Inflammatory macrophage treated with lipopolysaccharide for 1 hour (primary cell): ENCODE measurements at places on chromosomes 7 and 10.

DNA sequence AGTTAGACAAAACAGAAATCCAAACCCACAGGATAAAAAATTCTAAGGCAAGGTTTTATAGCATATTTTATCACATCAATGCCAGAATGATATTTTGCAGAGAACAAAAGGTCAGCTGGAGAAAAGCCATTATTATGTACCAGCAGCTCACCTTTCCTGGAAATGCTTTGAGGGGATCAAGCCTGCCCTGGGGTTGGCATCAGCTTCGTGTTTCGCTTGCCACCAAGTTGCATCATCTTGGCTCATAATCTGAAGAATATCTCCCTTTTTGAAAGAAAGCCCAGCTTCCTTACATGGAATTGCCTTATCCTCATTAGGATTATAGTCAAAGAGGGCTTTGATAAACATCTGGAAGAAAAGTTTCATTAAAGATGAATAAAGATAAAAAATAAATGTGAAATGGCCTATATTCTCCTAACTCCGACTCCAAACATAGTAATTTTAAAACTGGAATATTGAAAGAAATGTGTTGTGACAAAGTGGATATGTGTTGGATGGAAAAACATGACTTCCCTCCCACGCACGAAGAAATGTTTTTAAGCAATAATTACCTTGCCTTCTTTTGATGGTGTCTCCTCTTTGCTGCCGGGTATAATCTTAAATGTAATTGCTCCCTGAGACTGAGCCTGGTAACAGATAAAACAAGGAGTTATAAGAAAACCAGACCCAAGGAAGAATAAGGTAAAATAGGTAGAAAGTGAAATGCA is 121.3 kb upstream of the ODAD2 start:
- no peak for DNase-seq

GRCh38 chr10:10589540-10590303 is 427.9 kb upstream of the CELF2 start:
- DNase-seq, result no peak

DNA sequence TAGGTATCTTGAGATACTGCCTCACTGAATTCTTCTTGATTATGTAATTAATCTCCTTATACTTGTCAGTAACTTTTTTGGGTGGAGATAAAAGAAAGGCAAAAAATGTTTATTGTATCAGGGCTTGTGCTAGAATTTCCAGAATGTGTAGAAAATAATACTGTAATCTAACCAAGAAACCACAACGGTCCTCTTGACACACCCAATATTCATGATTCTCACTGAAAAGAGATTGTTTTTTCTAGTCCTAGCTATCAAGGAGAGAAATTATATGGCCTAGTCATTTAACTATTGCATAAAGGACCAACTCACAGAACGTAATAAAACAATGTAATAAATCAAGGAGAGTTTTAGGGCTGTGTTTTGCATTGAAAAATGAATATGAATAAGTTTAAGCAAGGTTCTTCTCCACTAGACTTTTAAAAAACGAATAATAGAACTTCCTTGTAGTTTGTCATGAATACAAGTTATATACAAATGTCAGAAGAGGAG is 80.0 kb upstream of the STEAP4 start:
- DNase-seq, result no peak

DNA sequence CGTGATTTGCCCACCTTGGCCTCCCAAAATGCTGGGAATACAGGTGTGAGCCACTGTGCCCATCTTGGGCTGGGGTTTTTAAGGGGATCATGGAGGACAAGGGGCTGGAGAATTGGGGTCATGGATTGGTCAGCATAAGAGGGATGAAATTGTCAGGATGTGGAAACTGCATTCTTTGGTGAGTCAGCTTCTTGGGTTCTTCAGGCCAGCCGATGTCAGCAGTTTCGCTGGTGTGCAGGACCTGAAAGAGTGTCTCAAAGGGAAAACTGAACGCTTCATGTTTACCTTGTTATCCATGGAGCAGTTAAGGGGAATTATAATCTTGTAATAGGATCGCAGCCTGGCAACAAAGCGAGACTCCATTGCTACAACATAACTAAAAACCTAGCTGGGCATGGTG is 13.0 kb downstream of the GALNT17 start:
- no peak for DNase-seq

DNA sequence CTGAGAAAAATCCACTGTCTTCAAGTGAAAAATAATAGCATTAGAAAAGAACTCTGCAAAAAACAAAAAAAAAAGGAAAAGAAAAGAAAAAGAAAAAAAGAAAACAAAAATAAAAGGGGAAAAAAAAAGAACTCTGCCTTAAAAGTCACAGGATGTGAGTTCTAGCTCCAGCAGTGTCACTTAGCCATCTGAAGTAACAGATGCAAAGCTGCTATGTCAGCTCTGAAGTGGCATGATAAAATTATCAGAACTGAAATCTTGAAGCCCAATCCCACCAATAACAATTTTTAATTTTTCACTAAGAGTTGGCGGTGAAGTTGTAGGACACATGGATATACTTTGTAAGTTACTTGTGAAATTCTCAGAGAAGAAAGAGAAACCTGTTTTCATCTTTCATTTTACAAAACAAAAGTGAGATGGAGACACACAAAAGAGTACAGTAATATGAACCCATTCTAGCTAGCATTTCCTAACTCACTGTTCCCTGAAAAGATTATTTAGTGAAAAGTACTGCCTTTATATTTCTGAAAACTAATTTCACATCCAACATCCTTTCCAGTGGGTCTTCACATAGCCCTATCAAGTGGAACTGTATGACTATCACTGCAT is 103.5 kb downstream of the ELAPOR2 start:
- DNase-seq, result no peak

DNA sequence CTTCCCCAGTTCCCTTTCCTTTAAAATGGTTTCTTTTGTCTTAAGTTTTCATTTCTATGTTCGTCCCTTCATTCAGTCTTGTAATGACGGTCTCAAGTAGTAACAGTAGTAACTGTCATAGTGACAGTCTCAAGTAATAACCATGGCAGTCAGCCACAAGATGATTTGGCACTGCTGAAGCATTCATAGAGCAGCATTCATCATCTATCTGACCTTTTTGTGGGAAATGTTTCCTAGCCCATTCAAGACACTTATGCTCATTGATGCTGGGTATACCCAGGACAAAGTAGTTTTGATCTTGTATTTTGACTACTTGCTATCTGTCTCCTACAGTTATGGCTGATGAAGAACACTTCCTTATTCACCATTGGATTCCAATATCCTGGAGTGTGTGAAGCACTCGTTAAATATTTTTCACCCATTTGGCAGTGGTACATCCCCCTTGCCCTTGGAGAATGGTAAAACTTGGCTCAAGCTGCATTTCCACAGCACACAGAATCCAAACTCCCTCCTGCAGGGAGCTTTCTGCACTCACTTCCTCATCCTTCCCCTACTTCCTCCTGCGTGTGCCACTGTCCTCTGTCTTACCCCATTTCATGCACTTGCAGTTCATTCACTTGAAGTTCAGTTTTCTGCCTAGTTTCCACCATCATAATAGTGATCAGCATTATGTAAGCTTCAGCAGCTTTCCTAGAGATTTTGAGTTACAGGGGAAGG is 19.0 kb downstream of the GIMAP4 start:
- DNase-seq, result no peak

DNA sequence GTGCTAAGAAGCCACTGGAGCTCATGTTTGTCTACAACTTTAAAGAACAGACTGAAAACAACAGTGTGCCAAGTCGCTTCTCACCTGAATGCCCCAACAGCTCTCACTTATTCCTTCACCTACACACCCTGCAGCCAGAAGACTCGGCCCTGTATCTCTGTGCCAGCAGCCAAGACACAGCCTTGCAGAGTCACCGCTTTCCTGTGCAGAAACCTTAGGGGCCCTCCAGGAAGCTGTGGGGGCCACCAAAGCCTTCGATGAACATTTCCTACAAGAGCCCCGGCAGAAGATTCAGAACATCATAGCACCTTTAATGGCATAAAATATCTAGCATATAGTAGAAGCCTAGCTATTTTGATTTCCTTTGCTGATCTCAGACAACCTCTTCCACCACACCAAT is 88.0 kb upstream of the PRSS58 start:
- DNase-seq, result no peak

DNA sequence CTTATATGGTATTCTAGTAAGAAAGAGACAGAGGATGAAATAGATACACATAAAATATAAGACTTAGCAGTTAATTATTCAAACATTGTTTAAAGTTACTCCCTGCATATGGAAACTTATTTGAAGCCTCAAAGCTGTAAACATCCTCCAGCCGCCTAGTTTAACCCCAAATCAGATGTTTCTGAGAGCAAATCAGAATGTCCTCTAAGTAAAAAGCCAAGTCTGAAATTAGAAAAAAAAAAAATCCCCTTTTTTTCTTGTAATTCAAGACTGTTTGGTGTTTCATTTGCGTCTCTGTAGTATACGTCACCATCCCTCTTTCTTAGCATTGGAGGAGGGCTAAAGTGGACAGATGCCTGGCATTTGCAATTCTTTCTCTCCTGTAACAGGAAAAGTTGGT is 46.4 kb downstream of the TMEM26 start:
- DNase-seq, result no peak

DNA sequence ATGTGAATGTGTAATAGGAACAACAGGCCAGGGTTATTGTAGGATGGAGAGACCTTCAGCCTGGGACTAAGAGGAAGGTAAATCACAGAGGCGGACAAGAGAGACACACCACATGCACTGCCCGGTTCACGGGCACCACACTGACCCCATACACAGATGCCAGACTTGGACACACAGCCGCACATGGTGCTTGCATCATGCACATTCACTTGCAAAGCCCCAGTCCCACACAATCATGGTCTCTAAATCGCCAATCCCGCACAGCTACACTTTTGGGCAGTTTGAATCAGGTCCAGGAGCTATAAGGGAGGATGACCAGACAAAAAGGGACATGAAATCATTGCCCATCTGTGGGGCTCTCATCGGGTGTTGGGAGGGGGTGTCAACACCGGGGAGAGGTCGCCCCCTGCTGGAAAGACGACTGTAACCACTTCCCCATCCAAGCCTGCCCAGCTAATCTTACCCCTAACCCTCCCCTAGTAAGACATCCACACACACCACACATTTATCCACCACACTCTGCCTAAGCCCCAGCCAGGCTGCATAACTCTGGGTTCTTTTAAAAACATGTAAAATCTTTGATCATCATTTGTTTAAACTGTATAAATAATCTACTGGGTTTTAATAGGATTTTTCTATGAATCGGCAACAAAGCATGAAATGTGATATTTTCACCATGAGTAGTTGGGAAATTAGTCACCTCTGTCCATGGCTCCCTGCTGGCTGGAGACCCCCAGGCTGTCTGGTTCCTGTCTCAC is 40.5 kb upstream of the SLF2 start:
- DNase-seq, result peak; percentile 36

GRCh38 chr7:98284335-98285036 is 3.0 kb downstream of the BRI3 start:
- peak; percentile 66 for DNase-seq

DNA sequence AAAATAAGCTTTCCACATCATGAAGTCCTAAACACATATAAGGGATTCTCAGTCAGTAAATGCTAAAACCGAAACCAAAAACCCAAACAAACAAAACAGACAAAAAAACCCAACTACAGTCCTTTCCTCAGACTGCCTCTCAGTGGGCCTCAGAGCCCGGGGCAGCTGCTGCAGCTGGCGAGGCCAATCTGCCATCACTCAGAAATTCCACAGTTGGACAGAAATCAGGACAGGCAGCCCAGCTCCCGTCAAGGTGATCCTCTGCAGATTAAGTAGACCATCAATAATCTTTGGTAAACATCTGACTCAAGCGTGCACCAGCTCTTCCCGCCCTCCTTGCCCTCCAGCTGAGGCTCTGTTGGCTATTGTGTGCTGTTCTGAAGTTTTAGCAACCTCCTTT is 142.2 kb downstream of the ATXN7L1 start:
- no peak for DNase-seq

GRCh38 chr7:27723085-27723484 is 16.9 kb upstream of the TAX1BP1 start:
- no peak for DNase-seq

- DNase-seq, result no peak
Observed at GRCh38 chr7:136940917-136941316, 72.5 kb downstream of the CHRM2 start.

DNA sequence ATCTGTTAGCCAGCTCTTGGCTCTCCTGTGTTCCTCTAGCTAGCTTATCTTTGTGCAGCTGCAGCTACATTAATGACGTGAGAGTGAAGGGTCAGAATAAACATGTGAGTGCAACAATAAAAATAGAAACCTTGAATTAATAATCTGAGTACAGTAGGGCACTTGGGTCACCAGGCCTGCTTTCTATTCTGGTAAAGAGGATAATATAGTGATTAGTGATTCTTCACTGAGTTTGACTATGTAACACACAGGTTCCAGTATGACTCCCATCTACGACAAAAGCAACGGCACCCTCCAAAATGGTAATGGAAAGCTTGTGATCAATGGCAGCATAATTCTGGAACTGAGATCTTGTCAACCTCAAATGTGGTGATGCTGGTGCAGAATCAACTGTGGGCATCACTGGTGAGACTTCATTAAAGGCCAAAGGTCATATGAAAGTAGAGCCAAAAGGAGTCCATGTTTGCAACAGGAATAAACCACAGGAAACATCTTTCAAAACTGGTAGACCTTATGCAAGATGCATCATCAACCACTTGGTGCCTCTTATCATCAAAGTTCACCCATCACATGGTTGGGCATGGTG is 77.6 kb downstream of the NRBF2 start:
- no peak for DNase-seq

DNA sequence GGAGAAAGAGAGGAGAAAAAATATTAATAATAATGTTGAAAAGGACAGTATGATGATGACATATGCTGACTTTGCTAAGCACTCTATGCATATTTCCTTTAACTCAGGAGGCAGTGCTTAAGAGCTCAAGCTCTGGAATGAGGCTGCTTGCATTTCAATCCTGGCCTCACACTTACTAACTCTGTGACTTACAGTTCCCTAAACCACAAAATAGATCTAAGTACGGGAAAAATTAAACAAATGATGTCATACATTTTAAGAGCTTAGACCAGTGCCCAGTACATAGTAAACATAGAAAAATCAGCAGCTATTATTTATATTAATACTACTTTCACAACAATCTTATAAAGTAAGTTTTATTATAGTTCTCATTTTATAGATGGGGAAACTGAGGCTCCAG is 61.3 kb downstream of the GFRA1 start:
- no peak for DNase-seq

DNA sequence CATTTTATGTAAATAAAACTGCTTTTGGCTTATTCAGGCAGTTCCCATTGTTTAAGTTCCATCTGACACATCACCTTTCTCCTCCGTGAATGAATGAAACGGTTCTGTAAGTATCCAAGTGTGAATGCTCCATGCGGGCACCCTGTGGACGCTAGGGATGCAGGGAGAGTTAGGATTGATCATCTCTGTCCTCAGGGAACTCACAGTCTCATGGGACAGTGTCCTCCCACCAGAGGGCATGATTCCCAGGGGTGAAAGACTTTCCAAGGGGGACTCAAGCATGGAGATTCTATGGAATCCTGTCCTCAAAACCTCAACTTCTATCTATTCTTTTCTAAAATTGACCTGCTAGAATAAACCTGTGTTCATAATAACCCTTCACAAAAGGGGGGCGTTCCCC is 98.8 kb downstream of the HECW1 start:
- no peak for DNase-seq

DNA sequence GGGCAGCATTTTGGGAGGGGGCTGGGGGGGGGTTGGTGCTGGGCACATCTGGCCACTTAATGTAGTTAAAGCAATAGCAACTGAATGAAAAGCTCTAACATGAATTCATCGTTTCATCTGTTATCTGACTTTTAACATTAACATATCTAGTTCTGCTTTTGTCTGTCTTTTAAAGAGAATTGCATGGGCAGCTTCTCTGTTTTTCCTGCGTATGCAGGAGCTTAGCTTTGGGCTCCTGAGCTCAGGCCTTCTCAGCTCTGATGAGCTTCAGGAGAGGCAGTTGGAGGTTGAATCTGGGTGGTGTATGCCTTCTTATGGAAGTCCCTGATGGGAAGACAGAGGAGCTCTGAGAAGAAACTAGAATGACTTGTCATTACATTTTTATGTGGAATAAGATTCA is 58.4 kb downstream of the DNAJB6 start:
- no peak for DNase-seq
